Thoracic aorta (tissue), 2 donors: ENCODE measurements at places on chromosomes 11 and 22. TPM values are rescaled to one million over a fixed set of nuclear protein-coding genes. Genes with fewer than 3 reads are reported as not detected.
A peak's percentile ranks its signal among the peaks of the same experiment; 100 is the strongest.

DNA sequence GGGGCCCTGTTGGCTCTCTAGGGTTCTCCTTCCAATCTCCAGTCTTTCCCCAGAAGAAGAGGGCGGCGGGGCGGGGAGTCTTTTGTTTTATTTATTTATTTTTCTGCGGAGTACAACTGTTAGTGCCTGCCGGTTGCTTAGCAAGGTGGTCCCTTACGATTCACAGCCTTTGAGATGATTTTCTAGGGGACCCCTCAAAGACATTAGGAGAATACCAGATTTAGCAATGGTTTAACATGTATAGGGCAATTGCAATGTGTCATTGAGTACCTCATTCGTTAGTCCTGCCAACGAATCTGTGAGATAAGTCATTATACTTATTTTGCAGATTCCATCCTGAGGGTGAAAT is 307 bp upstream of the MRPL16 start:
- H3K4me3 ChIP-seq, result peak overlapping the region; percentile 84
- H3K27me3 ChIP-seq, result no peaks in the 10 kb centered on the region
- peaks cover 7% of the 10 kb centered on the region for H3K36me3 ChIP-seq

GRCh38 chr11:69475866-69476471 is 5.5 kb upstream of the LINC01488 start:
- H3K27ac ChIP-seq, result no peak overlapping the region
- no peak overlapping the region for H3K4me3 ChIP-seq

DNA sequence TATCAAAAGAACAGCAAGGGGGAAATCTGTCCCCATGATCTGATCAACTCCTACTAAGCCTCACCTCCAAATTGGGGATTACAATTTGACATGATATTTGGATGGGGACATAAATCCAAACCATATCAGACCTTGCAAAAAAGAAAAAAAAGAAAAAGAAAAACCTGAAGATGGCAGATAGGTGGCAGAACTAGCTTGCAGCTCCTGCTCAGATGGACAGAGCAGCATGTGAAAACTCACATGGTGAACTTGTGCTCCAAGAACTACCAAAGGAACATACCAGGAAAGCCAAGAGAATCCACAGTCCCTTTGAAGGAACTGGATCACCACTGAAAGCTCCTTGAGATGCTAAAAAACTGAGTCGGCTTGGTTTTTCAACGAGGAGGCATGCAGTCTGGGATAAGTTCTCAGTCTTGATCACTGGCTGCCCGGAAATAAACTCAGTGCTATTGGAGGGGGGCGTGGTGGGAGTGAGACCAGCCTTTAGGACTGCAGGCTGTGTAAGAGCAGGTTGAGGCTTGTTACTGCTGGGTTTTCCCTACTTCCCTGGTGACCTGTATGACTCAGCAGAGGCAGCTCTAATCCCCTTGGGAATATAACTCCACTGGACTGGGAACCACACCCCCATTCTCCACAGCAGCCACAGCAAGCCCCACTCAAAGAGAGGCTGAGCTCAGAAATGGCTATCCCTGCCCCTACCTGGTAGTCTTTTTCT is 358.3 kb upstream of the ARHGAP42 start:
- no peaks in the 10 kb centered on the region for H3K36me3 ChIP-seq
- no peak overlapping the region for H3K27ac ChIP-seq
- H3K4me3 ChIP-seq, result no peak overlapping the region
- no peak for DNase-seq

DNA sequence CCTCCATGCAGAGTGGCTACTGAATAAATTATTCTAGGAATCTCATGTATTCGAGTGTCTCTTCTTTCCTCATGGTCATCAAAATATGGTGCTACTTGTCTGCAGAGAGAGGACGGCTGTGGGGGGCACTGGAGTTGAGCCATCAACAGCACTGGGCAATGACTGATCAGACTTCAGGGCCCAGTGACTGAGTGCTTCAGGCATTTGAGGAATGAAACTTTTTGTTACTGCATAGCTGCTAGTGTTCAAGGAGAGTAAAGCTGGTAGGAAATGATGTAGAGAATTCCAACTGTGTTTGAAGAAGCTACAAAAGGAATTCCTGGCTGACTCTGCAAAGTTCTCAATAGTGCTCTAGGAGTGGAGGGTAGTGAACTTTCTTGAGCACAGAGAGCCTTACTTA is 277.7 kb downstream of the CADM1 start:
- no peak for DNase-seq
- no peaks in the 10 kb centered on the region for H3K4me1 ChIP-seq
- no peaks in the 10 kb centered on the region for H3K27me3 ChIP-seq
- no peak overlapping the region for H3K4me3 ChIP-seq
- H3K27ac ChIP-seq, result no peak overlapping the region
- H3K36me3 ChIP-seq, result no peaks in the 10 kb centered on the region

DNA sequence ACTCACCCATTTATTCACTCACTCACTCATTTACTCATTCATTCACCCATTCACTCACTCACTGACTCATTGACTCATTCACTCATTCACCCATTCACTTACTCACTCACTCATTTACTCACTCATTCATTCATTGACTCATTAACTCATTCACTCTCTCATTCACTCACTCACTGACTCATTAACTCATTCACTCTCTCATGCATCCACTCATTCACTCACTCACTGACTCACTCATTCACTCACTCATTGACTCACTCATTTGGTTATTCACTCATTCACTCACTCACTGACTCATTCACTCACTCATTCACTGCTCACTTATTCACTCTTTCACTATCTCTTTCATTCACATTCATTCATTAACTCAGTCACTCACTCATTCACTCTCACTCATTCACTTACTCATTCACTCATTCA is 2.5 kb upstream of the MUC5AC start:
- H3K27me3 ChIP-seq, result no peaks in the 10 kb centered on the region
- H3K36me3 ChIP-seq, result no peaks in the 10 kb centered on the region
- no peak overlapping the region for H3K27ac ChIP-seq
- no peak for DNase-seq
- H3K4me1 ChIP-seq, result no peaks in the 10 kb centered on the region

GRCh38 chr11:15907806-15908205 is 448.5 kb downstream of the SOX6 start:
- H3K27ac ChIP-seq, result no peak overlapping the region
- no peaks in the 10 kb centered on the region for H3K36me3 ChIP-seq

Gene TREH
- total RNA-seq, result not detected

Gene HEPN1
- total RNA-seq, result not detected
